ENCODE measurements at places on chromosomes 5 and 9. TPM values are rescaled to one million over a fixed set of nuclear protein-coding genes. Genes with fewer than 3 reads are reported as not detected.
A peak's percentile ranks its signal among the peaks of the same experiment; 100 is the strongest.

DNA sequence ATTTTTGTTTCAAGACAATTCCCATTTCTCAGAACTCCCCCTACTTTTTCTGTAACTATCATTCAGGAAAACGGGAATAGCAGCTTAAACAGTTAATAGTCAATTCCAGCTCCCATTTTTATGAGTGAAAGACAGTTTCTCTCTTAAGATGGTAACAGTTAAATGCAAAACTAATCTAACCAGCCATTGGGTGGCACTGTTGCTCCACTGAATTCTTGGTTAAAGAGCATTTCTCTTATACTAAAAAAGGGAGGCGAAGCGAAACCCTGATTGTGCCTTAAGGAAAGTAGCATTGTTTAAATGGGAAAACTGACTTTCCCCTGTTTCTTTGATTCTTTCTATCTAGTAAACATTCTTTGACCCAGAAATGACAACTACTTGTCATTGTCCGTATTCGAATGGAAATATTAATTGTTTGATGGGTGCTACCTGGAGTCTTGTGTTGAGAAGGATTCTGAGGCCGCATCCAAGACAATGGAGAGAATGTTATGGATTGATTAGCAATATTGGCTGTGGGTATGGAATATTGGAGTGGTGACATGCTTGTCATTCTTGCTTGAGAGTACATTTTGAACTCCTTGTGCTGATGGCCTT is 507.8 kb downstream of the MAT2B start:
- no peaks in the 10 kb centered on the region for H3K36me3 ChIP-seq
- peak; percentile 86 for DNase-seq
- H3K27ac ChIP-seq = no peak overlapping the region

GRCh38 chr5:65927503-65928321 is 1.3 kb downstream of the ERBIN start:
- no peaks in the 10 kb centered on the region for H3K27me3 ChIP-seq
- DNase-seq = peak; percentile 72
- peak overlapping the region; percentile 75 for H3K4me3 ChIP-seq
- peak overlapping the region; percentile 100 for H3K27ac ChIP-seq

RNF145 gene
- 50.0 TPM for total RNA-seq

GRCh38 chr9:113992994-113993393 is 85.1 kb downstream of the AMBP start:
- no peak overlapping the region for H3K4me3 ChIP-seq
- no peak for DNase-seq
- peaks cover 5% of the 10 kb centered on the region for H3K4me1 ChIP-seq
- H3K27ac ChIP-seq = no peak overlapping the region
- no peaks in the 10 kb centered on the region for H3K27me3 ChIP-seq

DNA sequence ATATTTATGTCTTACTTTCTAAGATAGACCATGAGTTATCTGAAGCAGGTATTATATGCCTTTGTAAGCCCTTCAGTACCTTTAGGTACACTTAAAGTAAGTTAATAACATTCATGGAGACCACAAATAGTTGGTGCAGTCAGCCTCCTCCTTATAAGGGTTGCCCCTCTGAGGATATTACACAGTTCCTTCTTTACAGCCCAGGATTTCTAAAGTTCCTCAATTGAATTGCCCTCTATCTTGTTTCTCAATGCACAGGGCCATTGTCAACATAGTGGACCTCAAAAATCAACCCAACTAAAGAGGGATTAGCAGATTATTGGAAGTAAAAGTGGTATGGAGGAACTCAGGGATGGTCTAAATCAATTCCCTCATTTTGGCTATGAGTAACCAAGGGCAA is 50.3 kb downstream of the HMHB1 start:
- no peaks in the 10 kb centered on the region for H3K4me1 ChIP-seq
- DNase-seq = no peak
- H3K27ac ChIP-seq = no peak overlapping the region
- H3K4me3 ChIP-seq = no peak overlapping the region
- no peaks in the 10 kb centered on the region for H3K36me3 ChIP-seq

DNA sequence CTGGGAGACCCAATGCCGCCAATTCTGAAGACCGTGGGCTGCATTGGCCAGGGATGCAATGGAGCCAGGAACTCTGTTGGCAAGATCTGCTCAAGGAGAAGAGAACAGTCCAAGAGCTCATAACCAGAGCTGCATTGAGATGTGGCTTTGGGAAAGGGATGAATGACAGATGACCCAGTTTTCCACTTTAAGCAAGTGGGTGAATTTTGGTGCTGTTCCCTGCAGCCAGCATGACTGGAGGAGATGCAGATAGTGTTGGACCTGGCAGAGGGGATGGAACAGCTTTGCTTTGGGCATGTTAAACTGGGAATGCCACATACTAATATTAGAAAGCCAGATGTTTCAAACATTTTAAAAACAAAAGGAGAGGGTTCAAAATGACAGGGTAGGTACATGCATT is 143.1 kb downstream of the FSTL4 start:
- no peaks in the 10 kb centered on the region for H3K4me1 ChIP-seq
- no peak for DNase-seq
- H3K27me3 ChIP-seq = peaks cover 4% of the 10 kb centered on the region
- H3K27ac ChIP-seq = no peak overlapping the region
- no peaks in the 10 kb centered on the region for H3K36me3 ChIP-seq

- no peaks in the 10 kb centered on the region for H3K27me3 ChIP-seq
- H3K36me3 ChIP-seq = no peaks in the 10 kb centered on the region
- H3K4me3 ChIP-seq = no peak overlapping the region
Observed at GRCh38 chr5:36623832-36624231, 17.4 kb downstream of the SLC1A3 start.

PDE4D gene
- total RNA-seq = 9.2 TPM

DNA sequence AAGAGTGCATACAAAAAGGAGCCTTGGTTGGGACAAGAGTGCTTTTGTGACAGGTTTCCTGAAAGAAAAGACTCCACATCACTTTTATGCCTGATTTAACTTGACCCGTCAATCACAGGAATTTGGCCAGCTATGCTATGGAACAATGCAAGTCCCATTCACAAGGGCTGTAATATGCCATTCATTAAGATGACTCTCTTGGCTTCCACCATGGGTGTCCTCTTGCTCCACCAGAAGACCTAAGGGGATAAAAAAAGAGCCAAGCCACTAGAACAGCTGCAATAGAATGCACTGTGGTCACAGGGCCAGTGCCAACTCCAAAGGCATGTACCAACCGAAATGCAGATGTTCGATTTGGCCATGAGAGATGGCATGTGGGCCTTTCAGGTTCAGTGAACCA is 480.1 kb upstream of the MPDZ start:
- H3K36me3 ChIP-seq = no peaks in the 10 kb centered on the region
- no peak overlapping the region for H3K27ac ChIP-seq
- no peak for DNase-seq
- no peaks in the 10 kb centered on the region for H3K27me3 ChIP-seq
- no peaks in the 10 kb centered on the region for H3K4me1 ChIP-seq

GRCh38 chr5:117889596-117889995 is 1098.8 kb downstream of the DTWD2 start:
- H3K27me3 ChIP-seq = no peaks in the 10 kb centered on the region
- no peak overlapping the region for H3K4me3 ChIP-seq
- no peaks in the 10 kb centered on the region for H3K36me3 ChIP-seq
- H3K27ac ChIP-seq = no peak overlapping the region
- peaks cover 7% of the 10 kb centered on the region for H3K4me1 ChIP-seq

GRCh38 chr9:110555551-110556331 is 23.8 kb downstream of the SVEP1 start:
- H3K4me3 ChIP-seq = no peak overlapping the region
- H3K27ac ChIP-seq = peak overlapping the region; percentile 100
- peak; percentile 88 for DNase-seq
- no peaks in the 10 kb centered on the region for H3K27me3 ChIP-seq

ARSB gene
- 16.0 TPM for total RNA-seq

DNA sequence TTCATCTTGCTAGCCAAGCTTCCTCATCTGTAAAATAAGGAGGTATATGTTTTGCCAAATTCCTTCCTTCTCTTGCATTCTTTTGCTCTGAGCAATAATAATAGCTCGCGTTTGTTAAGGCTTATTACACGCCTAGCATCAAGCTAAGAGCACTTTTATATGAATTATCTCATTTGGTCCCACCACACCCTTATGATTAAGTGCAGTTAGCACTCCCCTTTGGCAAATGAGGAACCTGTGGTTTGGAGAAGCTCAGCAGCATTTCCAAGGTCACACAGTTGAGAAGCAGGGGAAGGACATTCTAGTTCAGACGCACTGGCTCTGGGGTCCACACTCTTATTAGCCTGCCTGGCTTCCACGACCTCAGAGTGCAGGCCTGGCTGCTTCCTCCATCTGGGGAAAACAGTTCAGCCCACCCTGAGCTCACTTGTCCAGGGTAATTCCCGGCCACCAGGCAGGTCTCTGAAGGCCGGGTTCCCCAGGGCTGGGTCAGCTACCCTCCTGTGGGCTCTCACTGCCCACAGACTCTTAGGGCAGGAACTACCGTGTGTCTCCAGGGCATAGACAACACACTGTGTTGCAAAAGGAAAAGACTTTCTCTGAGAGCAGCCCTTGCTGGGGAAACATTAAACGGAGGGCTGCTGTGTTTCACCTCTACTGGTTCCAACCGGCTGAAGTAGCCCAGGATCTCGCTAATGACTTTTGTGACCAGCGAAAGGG is 9.9 kb upstream of the FBP1 start:
- H3K4me3 ChIP-seq = no peak overlapping the region
- no peaks in the 10 kb centered on the region for H3K36me3 ChIP-seq
- peaks cover 13% of the 10 kb centered on the region for H3K27me3 ChIP-seq
- no peak overlapping the region for H3K27ac ChIP-seq

LTC4S gene
- not detected for total RNA-seq

MEGF9 gene
- total RNA-seq = 4.7 TPM
